ENCODE measurements at places on chromosomes 7 and 10.

DNA sequence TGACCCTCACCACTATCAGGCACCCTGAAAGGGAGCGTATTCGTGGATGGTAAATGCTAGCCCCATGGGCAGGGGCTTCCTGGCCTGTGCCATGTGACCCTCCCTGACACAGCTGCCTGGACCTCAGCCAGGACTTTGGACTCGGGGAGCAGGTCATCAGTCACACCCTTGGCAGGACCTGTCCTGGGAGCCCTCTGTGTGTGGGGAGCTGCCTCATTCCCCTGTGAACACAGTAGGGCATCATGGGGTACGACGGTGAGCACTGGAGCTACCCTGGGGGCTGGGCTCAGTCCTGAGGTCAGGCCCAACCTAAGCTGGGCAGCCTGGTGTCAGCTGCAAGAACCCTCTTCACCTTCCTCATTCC is 129.3 kb upstream of the FAM20C start:
- no peak for DNase-seq

GRCh38 chr7:66043681-66044497 is 31.7 kb upstream of the ASL start:
- peak; percentile 75 for DNase-seq

DNA sequence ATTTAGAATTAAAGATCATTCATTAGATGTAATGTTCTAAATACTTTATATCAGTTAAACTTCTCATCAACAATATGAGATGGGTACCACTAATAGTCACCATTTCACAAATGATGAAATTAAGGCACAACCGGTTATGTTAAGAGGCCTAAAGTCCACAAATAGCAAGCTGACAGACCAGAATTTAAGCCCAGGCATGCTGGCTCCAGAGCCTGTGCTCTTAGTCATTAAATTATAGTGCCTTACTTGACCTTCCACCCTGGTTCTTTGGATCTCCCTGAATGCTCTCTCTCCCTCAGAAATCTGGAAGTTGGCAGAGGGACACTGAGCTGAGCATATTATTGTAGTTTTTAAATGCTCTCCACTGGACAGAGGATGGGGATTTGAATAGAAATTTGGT is 3.6 kb downstream of the LIPN start:
- DNase-seq: no peak

DNA sequence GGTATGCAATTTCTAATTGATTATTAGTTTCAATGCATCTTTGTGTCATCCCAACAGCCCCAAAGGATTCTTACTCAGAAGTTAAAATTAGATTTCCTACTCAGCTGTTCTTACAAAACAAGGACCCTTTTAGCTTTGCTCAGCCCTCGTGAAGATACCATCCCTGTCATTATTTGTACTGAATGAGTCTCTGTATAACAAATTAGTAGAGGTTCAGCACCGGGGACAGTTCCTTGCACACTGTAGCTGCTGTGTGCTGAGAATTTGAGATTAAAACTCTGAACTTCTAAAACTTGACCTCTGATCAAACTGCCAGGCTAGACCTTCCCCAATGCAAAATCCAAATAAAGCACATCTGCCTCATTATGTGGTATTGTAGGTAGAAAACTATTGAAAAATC is 299.1 kb downstream of the LHFPL3 start:
- peak; percentile 66 for DNase-seq

DNA sequence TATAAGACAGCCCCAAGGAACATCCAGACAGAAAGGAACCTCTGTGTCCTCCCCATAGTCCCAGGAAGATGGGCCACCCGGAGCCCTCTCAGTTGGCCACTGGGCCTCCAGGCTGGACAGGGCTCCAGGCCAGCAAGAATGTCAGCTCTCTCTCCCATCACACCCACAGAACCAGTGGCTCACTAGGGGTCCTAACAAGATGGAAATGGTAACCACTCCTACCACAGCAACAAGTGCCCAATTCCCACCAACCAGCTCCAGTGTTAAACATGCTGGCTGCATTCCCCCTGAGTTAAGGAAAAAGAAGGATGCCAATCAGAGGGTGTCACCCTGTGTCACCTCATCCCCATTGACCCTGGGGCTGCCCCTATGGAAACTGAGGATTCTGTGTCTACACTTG is 333.0 kb downstream of the GRID1 start:
- DNase-seq: no peak

DNA sequence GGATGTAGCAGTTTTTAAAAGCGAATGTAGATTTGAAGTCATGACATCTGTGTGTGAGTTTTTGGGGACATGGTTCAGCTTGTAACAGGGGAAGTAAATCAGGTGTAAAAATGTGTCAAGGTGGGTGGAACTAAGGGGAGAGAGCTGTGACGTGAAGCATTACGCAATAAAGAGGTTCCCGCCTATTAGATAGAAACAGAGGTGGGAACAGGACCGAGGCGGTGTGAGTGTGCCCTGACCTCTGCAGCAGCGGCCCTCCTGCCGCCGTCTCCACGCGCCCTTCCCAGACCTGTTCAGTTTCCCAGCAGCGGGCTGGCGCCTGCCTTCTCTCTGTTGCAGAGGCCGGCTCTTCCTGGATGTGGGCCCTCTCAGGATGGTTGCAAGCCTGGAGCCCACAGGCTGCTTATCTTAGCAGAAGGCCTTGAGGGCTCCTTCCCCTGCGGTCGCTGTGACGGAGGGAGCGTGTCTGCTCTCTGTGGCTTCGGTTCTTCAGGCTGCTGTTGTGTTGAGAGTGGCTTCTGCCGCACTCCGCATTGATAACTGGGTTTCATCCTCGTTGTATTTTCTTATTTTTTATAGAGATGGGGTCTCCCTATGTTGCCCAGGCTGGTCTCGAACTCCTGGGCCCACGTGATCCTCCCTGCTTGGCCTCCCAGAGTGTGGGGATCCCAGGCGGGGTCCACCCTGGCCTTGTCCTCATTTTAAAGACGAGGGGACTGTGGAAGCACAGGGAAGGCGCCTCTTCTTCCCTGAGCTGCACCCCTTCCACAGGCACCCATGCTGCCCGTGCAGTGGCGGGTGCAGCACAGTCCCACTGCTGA is 65.0 kb downstream of the DNAJB6 start:
- no peak for DNase-seq
